ENCODE measurements at places on chromosomes 2 and 18.

DNA sequence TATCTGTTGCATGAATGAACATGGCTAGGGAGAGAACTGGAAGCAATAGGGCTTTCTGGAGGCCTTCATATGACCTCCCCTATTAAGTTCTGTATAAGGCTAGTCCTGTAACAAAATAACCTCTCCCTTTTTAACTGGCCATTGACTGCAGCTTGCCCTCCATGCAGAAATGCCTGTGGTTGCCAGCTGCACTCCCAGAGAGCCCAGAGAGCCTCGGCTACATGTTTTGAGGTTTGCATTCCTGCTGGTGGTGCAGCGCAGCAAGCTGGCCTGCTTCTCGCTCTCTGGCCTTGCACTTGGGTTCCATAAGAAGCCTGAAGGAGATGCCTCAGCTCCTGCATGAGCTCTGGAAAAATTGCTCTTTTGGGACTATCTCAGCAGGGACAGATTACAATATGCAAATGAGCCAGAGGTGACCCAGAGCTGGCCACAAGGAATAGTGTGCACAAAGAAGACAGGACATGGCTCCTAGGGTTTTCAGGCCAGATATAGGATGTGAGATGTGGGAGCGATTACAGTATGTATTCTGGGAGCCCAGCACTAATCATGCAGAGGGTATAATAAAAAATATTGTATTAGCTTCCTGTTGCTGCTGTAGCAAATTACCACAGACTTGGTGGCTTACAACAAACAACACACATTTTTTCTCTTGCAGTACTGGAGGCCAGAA lies 186.7 kb downstream of the INSIG2 start:
- no peak for DNase-seq

DNA sequence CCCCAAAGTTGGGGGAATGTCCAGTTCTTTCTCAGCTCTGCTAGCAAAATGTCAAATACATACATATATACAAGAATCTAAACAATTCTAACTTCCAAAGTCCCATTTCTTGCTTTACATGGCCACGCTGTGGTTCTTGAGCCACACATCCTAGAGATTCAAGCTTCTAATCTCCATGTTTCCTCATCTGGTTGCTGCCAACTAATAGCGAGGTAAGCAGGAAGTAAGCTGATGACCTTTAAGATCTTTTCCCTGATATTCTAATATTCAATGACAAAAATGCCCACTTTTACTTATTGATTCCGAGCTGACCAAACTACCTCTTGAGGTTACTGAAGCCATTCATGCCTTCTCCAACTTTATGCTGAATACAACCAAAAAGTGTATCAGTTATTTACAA lies 3.3 kb downstream of the VPS54 start:
- no peak for DNase-seq

- no peak for DNase-seq
Observed at GRCh38 chr2:235492850-235493344, 946 bp upstream of the AGAP1 start.

DNA sequence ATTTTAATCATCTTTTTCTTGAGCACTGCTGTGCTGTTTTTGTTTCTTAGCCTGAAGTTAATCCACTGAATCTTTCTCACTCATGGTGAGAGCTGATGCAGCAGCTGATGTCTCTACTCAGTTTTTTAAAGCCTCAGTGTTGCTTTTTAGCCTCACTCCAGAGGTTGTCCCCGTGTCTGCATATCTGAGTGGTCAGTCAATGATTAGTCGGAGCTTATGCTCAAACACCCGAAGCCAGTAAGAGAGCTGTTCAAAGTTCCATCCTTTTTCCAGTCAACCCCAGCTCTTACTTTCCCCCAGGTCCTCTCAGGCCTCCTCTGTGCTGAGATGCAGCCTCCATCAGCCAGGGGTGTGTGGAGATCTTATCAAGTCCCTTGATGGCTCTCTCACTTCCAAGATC lies 81.1 kb downstream of the MBOAT2 start:
- DNase-seq: no peak

GRCh38 chr2:220263300-220263699 lies 635.9 kb downstream of the SLC4A3 start:
- DNase-seq: no peak

DNA sequence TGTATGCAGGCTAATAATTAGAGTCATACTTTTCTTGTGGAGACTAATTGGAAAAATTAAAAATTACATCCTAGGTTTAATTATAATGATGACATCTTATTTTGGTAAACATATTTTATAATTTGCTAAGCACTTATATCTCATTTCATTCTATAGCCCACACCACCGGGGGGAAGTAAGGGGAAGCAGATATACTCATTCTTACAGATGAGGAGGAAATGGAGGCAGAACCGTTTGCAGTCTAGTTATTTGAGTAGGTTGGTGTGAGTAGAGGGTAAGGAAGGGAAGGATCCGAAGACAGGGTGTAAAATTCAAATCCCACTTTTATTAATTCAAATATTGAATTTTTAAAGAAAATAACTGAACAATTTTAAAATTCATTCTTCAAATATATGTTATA lies 3.7 kb downstream of the ITGAV start:
- DNase-seq: no peak

DNA sequence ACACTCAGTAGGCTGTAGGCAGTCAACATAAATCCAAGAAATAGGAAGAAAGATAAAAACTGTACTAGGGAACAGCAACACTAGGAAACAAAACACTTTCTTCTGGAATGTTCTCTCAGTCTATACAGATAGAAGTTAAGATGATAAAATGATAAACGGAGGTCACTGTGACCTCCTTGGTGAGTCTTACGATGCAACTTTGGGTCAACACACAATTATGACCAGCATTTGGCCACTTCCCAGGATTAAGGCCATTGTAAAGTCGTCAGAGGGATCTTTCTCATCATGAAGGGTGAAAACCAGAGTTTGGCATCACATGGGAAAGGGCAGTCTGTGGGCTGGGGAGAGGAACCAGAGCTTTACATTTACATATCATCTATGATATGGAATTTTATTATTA lies 33.4 kb downstream of the LAMA3 start:
- DNase-seq: peak; percentile 43

DNA sequence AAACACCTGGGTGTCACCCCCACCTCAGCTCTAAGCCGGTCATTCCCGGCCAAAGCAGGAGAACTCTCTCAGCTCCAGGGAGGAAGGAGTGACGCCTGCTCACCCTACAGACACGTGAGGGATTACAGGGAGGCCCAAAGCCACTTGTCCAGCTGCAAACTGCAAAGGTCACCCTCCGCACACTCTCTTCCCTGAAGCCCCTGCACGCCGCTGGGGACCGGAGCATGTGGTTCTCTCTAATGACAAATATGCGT lies 108.0 kb upstream of the ID2 start:
- DNase-seq: no peak

GRCh38 chr2:46846536-46846935 lies 69.1 kb downstream of the MCFD2 start:
- DNase-seq: no peak

DNA sequence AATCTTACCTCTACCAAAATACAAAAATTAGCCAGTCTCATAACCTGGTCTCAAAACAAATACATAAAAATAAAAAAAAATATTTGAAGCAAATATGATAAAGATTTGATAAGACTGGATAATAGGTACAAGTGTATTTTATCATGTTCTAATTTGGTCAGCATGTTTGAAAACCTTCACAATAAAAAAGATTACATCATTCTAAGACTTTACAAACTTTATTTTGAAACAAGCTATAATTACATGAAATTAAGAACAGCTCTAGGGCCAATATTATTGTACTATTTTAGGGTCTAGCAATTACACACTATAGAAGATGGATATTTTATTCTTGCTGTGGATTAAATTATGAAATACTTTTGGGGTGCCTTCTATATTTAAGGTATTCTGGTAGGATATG lies 29.4 kb upstream of the MCM6 start:
- no peak for DNase-seq

DNA sequence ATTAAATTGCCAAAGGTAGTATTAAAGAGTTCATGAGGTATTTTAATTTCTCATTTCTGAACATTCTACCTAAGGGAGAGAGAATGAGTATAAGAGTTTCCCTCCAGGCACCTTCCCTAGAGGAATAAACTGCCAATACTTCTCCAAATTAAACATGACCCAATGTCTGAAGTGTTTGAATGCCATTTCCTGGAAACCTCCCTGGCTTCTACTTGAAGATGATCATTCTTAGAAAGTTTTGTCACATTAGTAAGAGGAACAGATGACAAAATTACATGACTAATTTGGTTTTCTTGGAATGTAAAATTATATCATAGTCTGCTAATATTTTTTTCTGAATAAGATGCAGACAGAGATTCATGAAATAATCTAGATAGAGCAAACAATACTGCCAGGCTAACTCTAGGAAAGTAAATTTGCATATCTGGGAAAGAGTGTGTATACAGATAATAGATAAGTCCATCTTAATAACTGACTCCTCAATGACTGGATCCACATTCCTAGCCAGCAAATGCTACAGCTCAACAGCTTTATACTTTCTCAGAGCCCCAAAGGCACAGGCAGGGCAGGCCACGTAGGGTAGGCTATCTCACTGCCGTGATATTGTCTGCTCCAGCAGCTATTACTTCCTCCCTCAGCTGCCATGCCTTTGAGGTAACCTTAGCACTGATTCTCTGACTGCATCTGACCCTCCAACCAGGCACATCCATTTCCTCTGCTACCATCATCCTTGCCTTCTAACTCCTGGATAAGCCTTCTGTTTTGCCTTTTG lies 630.8 kb upstream of the PIK3C3 start:
- peak; percentile 26 for DNase-seq

- DNase-seq: no peak
Observed at GRCh38 chr2:10009271-10009810, 34.0 kb upstream of the KLF11 start.

- peak; percentile 98 for DNase-seq
Observed at GRCh38 chr2:28300485-28301341, 91.9 kb upstream of the FOSL2 start.

Measured in mesenchymal stem cell (in vitro differentiated cells and primary cell).